ENCODE measurements at places on chromosomes 7 and 10.

GRCh38 chr7:111229916-111230315 is 139.0 kb downstream of the LRRN3 start:
- no peak for DNase-seq

DNA sequence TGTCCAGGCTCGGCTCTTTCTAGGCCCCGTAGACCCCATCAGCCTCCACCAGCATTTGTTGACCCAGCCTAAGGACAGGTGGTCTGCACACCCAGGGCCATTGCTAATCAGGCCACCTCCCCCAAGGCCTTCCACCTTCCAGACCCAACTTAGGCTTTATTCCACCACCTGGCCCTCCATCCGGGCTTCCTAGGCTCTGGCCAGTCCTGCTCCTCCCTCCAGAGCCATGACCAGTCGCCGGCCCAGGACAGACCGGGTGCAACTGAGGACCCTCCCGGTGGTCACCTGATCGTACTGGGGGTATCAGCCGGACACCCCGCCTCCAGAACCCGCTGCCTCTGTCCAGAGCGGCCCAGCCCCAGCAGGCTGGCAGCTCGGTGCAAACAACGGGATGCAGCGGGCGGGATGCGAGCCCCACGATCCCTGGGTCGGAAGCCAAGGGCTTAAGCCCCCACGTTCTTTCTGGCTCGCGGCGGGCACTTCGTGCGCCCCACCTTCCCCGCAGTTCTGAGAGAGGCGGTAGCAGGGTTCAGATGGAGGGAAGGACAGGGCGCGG is 545 bp downstream of the NACAD start:
- no peak for DNase-seq

DNA sequence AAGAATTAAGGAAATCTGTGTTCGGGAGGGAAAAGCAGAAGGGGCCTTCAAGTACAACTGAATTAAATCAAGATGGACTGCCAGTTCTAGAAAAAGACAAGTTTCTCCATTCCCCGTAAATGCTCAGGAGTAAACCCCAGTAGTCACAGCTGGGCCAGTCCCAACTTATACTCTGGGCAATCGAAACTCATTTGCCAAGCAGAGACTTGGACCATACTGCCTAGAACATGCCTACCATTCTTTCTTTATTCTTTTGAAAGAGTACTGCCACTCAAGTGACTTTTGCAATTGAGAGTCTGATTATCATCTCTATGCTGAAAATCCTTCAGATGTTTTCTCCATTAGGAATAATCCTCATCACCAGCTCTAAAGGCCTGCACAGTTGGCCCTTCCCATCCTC is 21.4 kb downstream of the RPP30 start:
- no peak for DNase-seq

- no peak for DNase-seq
Observed at GRCh38 chr7:137771679-137772078, 75.1 kb downstream of the DGKI start.

DNA sequence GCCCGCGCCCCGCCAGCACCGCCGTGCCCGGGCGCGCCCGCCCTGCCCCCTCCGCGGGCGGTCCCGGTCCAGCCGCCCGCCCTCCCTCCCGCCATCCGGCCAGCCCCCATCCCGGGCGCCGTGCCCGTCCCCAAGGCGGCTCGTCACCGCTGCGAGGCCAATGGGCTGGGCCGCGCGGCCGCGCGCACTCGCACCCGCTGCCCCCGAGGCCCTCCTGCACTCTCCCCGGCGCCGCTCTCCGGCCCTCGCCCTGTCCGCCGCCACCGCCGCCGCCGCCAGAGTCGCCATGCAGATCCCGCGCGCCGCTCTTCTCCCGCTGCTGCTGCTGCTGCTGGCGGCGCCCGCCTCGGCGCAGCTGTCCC is at the start of gene HTRA1:
TSS of gene HTRA1 (plus strand) at position 187 of the 362 bp plus-strand sequence. CDS start at position 287, 100 bp downstream.
- DNase-seq, result no peak

Data from hematopoietic multipotent progenitor cell (in vitro differentiated cells).